ENCODE measurements at places on chromosomes 13 and 19.

DNA sequence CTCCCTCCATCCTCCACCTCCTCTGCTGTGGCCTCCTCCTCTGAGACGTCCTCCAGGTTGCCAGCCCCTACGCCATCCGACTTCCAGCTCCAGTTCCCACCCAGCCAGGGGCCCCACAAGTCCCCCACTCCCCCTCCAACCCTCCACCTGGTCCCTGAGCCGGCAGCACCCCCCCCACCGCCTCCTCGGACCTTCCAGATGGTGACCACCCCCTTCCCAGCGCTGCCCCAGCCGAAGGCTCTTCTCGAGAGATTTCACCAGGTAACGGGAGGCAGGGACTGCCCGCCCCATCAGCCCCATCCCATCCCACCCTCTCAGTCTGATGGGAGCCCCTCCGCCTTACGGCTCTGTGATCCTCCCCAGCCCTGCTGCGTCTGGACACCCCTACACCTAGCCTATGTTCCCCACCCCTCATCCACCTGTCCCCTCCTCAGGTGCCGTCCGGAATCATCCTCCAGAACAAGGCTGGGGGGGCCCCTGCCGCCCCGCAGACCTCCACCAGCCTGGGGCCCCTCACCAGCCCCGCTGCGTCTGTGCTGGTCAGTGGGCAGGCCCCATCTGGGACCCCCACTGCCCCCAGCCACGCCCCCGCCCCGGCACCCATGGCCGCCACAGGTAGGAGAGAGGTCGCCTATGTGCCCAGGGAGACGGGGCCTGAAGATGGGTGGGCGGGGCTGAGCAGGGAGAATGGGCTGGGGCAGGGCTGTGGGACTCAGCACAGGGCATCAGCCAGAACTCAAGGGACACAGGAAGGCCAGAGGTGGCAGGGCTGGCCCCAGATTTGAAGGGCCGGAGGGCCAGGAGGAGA is 18.6 kb upstream of the EHD2 start:
- no peak for DNase-seq

DNA sequence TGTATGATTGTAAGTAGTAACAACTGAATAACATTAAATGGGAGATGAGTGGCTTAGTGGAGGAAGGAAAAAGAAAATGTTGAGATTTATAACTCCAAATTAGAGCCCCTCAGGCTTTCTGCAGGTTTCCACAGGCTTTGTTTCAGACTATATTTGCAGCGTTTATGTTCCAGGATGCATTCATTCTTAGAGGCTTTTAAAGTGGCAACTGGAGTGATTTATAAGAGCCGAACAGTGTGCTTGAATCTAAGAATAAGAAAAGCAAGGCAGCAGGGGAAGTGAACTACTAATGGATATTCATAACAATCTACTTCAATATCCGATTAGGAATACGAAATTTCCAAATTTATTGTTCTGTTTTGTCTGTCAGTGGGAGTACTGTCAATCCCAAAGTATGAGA is 91.0 kb downstream of the UFM1 start:
- peak; percentile 9 for DNase-seq

DNA sequence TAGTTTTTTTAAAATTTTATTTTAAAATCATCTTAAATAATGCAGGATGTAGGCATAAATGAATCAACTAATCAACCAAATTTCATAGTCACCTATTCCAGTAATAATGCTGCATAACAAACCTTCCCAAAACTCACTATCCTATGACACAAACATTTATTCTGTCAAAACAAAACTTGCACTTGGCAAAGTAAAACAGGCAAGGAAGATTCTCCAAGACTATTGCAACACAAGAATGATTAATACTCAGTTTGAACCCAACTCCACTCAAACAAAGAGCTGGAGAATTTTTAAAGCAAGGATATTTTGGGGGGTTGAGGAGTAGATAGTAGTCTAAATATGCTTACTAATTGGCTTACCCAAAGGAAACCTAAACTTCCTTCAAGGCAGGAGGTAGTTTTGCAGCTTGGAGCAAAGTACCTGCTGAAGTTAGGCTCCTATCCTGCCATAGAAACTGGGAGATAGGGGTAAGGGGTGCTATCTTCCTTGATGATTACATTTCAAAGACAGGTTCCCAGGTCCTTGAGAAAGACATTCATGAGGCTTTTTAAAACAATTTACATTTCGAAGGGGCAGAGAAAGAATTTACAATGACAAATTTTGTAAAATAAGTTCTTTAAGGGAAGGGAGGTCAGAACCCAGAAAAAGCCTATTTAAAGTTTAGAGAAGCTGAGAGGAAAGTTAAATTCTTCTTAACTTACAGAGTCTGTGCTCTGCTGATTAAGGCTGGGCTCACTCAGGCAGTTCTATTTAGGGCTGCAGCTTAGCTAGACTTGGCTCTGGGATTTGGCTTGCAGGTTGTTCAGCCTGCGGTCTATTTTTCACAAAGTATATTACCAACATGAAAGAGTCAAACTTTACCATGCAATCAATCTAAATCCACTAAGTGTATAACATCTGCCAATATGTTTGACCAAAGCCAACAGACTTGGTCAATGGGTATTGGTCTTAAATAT is 549.0 kb downstream of the KCTD12 start:
- no peak for DNase-seq

DNA sequence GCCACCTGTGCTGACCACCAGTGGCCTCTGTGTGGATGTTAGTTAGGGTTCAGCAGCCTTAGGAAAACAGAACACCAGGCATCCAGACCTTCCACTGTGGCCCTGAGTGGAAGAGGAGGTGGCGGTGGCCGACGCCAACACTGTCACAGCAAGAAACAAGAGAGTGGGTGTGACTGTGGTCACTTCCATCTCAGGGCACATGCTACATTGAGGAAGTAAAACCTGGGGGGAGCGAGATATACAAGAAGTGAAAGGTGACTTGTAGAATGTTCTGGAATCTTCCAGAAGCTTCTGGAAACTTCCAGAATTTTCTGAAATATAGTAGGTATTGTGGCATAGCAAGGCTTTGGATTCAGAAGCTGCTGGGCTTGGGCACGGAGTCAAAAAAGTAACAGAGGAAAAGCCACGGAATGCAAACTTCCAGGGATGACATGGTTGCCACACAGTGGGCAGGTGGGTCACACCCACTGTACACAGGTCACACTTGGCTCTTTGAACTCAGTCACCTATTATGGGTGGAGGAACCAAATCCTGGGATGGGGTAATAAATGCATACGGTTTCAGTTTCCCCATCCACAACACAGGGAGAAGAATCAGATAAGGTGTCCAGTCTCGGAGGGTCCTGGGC is 24.3 kb downstream of the GNG7 start:
- no peak for DNase-seq

All from left renal pelvis (tissue), 4 donors.